ENCODE measurements at places on chromosomes 3 and 15. TPM values are rescaled to one million over a fixed set of nuclear protein-coding genes. Genes with fewer than 3 reads are reported as not detected.

Gene GRM2
- polyA plus RNA-seq = not detected

Gene ZNF621
- polyA plus RNA-seq = 21.5 TPM

Gene CHRM5
- polyA plus RNA-seq = not detected

Gene ANKRD28
- 17.8 TPM for polyA plus RNA-seq

Gene NRROS
- 2.0 TPM for polyA plus RNA-seq

Gene PPP2R3A
- 3.4 TPM for polyA plus RNA-seq

Gene KIF9
- 13.5 TPM for polyA plus RNA-seq

Gene SKIC8
- polyA plus RNA-seq = 65.2 TPM

Gene PRSS50
- polyA plus RNA-seq = not detected

Gene ILDR1
- polyA plus RNA-seq = not detected

Gene LTF
- polyA plus RNA-seq = 0.13 TPM

Gene FBXL22
- polyA plus RNA-seq = 32.0 TPM

Gene IL20RB
- polyA plus RNA-seq = 0.90 TPM

Gene GOLGA6B
- polyA plus RNA-seq = not detected

Gene TUSC7
- not detected for polyA plus RNA-seq

Gene DLL4
- 0.38 TPM for polyA plus RNA-seq

Gene ACAN
- 37.6 TPM for polyA plus RNA-seq

Gene GATM
- 74.6 TPM for polyA plus RNA-seq

Gene SH3BP5
- 62.6 TPM for polyA plus RNA-seq

Gene SLC2A2
- not detected for polyA plus RNA-seq

Gene CPN2
- polyA plus RNA-seq = not detected

Gene KBTBD8
- 1.8 TPM for polyA plus RNA-seq

Gene ARNT2
- polyA plus RNA-seq = 2.3 TPM

Gene PAK6
- polyA plus RNA-seq = not detected

Gene SPTBN5
- 10.5 TPM for polyA plus RNA-seq

Gene PODXL2
- polyA plus RNA-seq = 1.9 TPM

Gene OXSR1
- 7.9 TPM for polyA plus RNA-seq

Gene STRIT1
- polyA plus RNA-seq = 1.3 TPM

Gene MLF1
- polyA plus RNA-seq = 2.3 TPM

Gene PLIN1
- 2.3 TPM for polyA plus RNA-seq

Gene CISH
- polyA plus RNA-seq = 1.5 TPM

Gene COL6A5
- polyA plus RNA-seq = not detected

Gene NISCH
- polyA plus RNA-seq = 13.3 TPM

Data from aorta (tissue), 5 donors.